GM03348 (cell line): ENCODE measurements at places on chromosomes 6 and 20.

- DNase-seq = no peak
Measured at GRCh38 chr6:165899611-165900010, 236.6 kb upstream of the PDE10A start.

DNA sequence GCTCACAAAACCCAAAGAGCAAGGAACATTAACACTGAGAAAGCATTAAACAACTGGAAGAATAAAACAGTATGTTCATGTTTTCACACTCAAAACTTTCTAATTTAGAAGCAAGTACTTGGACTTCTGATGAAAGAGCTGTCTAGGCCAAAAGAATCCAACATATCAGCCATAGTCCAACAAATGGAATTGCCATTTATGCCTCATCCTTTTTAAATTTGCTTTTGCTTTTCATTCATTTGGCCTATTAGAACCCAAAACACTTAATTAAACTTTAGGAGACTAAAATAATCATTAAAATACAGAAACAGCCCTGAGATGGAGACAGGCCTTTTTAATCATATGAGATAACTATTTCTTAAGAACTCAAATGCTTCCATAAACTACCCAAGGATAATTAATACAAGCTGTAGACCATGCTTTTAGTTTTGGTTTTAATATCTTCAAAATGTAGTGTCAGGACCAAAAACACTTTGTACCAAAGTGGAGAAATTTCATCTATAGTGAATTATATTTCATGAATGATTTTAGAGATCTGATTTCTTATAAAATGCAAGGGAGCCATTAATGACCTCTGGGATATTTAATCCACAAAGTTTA, 166.5 kb downstream of the KIF6 start:
- peak; percentile 16 for DNase-seq

DNA sequence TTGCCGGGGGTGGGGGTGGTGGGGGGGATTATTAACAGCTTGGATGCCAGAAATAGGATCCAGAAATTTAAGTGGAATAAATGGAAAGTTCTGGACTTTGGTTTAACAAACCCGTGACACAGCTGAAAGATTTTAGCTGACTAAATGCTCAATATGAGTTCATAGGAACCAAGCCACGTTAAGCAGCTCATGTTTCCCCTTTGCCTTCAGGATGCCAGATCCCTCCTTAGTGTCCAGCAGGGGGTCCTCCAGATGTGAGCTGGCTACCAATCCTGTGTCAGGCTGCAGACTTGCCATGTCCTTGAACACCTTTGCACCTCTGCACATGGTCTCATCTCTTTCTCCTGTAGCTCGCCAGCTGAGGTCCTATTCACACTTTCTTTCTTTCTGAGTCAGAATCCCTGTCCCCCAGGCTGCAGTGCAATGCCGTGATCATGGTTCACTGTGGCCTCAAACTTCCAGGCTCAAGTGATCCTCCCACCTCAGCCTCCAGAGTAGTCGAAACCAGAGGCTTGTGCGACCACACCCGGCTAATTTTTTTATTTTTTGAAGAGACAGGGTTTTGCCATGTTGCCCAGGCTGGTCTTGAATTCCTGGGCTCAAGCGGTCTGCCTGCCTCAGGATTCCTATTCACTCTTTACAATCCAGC, 133.3 kb upstream of the ARMC2 start:
- DNase-seq = peak; percentile 31

GRCh38 chr20:40081653-40082052, 607.4 kb downstream of the MAFB start:
- DNase-seq = no peak

DNA sequence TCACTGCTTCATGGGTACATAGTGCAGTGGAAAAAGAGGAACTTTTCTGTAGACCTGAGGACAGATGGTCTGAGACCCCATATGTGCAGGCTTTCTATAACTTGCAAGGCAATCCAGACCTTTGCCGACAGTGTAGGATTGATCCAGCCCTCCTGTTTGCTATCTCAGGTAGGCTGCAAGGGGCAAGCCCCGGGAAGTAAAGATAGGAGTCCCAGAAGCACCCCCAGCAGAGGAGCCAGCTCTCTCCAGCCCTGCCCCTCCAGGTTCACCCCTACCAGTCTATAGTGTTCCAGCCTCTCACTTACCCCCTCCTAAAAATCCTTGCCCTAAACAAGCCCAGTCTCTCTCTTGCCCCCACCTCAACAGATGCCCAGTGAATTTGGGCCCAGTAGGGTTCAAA, 96.2 kb downstream of the FAXC start:
- DNase-seq = no peak

GRCh38 chr20:41255655-41256054, 61.9 kb downstream of the ZHX3 start:
- no peak for DNase-seq

- no peak for DNase-seq
Measured at GRCh38 chr20:6504826-6505225, 262.7 kb upstream of the BMP2 start.

GRCh38 chr20:1867495-1868260, 27.5 kb upstream of the SIRPA start:
- DNase-seq = no peak

GRCh38 chr6:15882345-15882744, 219.5 kb upstream of the DTNBP1 start:
- no peak for DNase-seq

GRCh38 chr6:89242574-89243330, 25.6 kb upstream of the GABRR1 start:
- peak; percentile 56 for DNase-seq
